ENCODE measurements at places on chromosomes 16 and 17.

GRCh38 chr17:34307110-34307509 is 12.1 kb upstream of the CCL8 start:
- no peak for DNase-seq

- DNase-seq = no peak
Measured at GRCh38 chr17:7577327-7578199, 1.9 kb upstream of the CD68 start.

DNA sequence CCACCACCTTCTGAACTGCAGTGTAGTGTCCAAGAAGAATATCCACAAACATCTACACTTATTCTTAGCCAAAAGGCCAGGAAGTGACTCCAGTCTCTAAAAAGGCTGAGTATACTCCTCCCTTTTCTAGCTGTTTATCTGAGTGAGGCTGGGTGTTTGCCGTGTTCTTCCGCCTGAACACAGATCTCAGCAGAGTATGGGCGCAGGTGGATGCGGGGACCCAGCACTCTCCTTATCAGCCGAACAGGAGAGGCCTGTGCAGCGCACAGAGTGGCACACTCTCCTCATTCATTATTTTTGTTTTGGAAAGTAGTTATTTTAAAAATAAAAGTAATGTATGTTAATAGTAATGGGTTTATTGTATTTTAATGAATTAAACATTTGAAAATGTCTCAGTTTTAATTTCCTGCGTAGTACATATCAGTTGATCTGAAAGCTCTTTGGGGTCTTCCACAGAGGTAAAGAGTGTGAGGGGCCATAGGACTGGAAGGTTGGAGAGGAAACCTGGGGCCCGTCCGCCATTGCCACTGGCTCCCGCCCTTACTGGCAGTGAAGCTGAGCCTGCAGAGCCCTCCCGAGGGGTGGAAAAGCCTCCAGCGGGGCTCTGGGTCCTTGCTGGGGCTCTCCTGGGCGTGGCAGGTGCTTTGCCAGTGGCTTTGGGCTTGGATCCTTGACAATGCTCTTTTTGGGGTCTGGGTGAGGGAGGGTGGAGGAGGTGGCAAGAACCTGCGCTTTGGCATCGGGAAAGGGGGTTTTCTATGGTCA is 53.8 kb downstream of the PDPK1 start:
- DNase-seq = no peak

GRCh38 chr16:84115919-84116719 is 623 bp downstream of the MBTPS1 start:
- DNase-seq = peak; percentile 20

DNA sequence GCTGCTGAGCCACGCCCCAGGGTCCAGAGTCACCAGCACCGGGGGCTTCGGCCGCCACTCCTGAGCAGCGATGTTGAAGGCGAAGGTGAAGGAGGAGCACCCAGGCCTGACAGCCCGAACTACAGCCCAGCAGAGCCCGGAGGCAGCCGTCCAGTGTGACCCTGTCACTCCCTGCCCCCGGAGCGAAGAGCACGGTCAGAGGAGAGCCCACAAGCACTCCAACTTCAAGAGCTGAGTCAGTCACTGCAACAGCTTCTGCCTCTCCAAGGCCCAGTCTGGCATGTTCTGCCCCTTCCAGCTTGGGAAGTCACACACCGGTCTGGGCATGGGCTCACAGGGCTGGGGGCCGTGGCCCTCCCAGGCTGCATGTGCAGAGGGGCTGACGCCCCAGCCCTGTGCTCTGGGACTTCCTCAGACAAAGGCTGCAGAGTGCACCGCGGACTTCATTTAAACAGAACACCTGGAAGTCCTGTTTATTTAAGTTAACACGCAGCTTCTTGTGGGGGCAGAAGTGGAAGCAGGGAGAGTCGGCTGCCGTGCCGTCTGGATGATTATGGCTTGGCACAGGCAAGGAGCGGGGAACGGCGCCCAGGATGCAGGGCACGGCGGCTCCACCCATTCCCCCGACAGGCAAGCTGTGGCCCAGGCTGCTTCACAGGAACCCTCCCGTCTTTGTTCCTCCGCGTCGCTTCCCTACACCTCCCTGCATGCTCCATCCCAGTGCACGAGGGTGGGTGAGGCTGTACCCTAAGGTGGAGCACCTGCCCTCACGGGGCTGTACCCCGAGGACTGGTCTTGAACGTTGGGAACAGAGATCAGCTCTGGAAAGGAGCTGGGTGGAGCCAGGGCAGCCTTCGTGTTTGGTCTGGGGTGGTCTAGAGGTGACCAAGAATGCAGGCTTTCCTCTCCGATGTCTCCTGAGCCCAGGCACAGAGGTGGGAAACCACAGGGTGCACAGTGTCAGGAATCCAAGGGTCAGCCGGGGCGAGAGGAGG is 68.9 kb upstream of the METRNL start:
- DNase-seq = no peak

DNA sequence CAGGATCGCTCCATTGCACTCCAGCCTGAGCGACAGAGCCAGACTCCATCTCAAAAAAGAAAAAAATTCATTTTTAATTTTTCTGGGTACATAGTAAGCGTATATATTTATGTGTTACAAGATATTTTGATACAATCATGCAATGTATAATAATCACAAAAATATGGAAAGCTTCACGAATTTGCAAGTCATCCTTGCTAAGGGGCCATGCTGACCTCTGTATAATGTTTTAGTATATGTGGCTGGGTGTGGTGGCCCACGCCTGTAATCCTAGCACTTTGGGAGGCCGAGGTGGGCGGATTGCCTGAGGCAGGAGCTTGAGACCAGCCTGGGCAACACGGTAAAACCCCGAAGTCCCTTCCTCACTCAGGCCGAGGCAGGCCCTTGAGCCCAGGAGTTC is 16.9 kb downstream of the FBRS start:
- no peak for DNase-seq

GRCh38 chr16:66653581-66654350 is 42.8 kb downstream of the CMTM4 start:
- DNase-seq = no peak

DNA sequence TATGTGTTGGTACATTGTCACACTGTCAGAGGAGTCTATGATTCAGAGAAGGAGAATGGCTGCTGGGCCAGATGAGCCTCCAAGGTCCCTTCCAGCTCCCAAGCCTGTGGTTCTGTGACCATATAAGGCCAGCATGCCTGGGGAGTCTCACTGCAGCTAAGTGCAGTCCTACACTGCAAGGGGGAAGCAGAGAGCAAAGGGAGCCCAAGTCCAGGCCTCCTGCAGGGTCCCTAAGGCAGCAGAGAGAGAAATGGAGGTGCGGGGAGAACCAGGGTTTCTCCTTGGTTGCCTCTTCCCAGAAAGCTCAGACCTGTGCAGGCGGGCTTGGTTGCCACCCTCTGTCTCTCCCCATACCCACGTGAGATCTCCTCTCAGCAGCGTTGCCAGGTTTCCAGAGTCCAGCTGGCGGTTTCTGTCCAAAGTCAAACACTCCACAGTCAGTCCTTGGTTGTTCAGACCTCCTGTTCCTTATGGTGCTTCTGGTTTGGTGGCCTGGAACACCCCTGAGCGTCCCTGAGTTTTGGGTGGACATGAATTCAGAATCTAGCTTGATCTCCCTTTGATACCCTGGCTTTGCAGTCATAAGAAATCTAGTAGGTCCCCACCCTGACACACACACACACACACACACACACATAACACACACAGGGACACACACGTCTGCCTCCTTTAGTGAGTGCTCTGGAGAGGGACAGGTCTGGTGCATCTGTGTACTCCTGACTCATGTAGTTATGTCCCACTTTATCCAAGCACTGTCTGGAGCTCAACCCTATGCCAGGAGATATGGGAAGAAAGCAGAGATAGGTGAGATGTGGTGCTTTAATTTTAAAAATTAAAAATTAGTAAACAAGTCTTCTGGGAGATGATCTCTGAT is 78.8 kb downstream of the GNAO1 start:
- DNase-seq = no peak

- DNase-seq = no peak
Measured at GRCh38 chr16:5580296-5580695, 482.7 kb upstream of the EEF2KMT start.

- no peak for DNase-seq
Measured at GRCh38 chr16:57133031-57133430, 40.6 kb downstream of the CPNE2 start.

- DNase-seq = no peak
Measured at GRCh38 chr16:66231452-66232160, 134.9 kb upstream of the CDH5 start.

GRCh38 chr17:16947470-16947869 is 24.4 kb downstream of the TNFRSF13B start:
- DNase-seq = no peak

- DNase-seq = no peak
Measured at GRCh38 chr17:13609941-13610340, 8.2 kb upstream of the HS3ST3A1 start.

DNA sequence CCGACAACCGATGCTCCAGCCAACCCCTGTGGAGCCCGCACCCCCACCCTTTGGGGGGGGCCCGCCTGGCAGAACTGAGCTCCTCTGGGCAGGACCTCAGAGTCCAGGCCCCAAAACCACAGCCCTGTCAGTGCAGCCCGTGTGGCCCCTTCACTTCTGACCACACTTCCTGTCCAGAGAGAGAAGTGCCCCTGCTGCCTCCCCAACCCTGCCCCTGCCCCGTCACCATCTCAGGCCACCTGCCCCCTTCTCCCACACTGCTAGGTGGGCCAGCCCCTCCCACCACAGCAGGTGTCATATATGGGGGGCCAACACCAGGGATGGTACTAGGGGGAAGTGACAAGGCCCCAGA is 17.9 kb downstream of the NGFR start:
- DNase-seq = no peak

- no peak for DNase-seq
Measured at GRCh38 chr17:58402679-58403078, 14.7 kb downstream of the RNF43 start.

GRCh38 chr17:43006639-43007551 is at the start of gene IFI35:
Gene IFI35, plus strand, starts transcription at chr17:43006784. Its CDS starts 164 bp downstream, at chr17:43006948.
- DNase-seq = peak; percentile 70

GRCh38 chr16:14529010-14529669 is 100.9 kb downstream of the PARN start:
- DNase-seq = peak; percentile 18

- DNase-seq = no peak
Measured at GRCh38 chr17:75927286-75927922, 13.4 kb downstream of the FBF1 start.

DNA sequence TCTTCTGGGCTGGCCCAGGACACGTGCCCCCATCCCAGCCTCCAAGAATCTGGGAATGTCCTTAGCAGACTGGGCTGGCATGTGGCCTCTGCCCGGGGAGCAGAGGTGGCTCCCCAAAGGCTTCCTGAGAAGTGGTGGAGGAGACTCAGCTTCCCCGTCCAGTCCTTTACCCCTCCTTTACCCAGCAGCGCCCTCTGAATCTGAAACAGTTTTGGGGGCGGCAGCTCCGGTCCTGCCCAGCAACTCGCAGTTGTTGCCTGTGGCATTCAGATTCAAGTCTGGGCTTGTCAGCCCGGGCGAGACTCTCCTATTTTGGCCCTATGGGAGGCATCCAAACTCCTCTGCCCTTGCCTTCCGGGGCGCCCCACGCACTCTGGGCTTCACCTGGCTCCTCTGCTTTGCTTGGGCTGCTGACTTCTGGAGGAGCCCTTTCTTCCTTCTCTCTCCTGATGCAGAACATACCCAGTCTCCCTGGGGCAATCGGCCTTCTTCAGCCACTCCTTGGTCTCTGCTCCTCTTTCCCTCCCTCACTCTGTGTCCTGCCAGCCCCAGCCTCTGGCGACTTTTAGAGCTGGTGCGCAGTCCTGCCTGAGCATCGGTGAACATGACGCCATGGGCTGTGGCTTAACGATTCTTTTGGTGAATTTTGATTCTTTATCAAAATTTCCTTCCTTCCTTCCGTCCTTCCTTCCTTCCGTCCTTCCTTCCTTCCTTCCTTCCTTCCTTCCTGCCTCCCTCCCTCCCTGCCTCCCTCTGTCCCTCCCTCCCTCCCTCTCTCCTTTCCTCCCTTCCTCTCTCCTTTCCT is 55.2 kb downstream of the CMIP start:
- DNase-seq = no peak

GRCh38 chr16:24555346-24555872 is 16.0 kb downstream of the RBBP6 start:
- DNase-seq = no peak

GRCh38 chr16:3780570-3780969 is 63.2 kb upstream of the TRAP1 start:
- DNase-seq = no peak

- DNase-seq = no peak
Measured at GRCh38 chr17:8681170-8681949, 50.8 kb upstream of the MYH10 start.
